ENCODE measurements at places on chromosomes 5 and 9.

DNA sequence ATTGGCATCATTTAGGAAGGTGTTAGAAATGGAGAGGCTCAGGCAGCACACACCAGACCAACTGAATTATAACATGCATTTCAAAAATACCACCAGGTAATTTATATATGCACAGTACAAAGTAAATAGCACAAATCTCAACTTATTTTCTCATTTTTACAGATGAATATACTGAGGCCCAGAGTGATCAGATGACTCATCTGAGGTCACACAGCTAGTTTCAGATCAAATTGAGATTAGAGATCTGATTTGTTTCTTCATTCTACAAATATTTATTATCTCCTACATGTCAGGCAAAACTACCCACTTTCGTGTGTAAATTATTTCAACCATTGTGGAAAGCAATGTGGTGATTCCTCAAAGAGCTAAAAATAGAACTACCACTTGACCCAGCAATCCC is 507.1 kb downstream of the TLE4 start:
- no peak for DNase-seq

DNA sequence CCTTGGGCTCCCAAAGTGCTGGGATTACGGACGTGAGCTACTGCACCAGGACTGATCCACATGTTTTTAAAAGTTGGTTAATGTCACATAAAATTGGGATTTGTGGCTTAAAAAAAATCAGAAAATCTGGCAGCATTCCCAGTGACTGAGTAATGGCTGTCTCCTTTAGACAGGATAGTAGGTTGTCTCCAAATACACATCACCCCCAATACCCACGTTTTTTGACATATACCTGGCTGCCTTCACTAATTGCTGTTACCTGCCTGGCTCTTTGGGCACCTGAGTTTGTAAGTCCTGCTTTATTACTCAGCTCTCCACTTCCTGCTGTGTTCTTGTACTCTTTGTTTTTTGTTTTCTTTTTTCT is 84.8 kb downstream of the KDM4C start:
- no peak for DNase-seq

DNA sequence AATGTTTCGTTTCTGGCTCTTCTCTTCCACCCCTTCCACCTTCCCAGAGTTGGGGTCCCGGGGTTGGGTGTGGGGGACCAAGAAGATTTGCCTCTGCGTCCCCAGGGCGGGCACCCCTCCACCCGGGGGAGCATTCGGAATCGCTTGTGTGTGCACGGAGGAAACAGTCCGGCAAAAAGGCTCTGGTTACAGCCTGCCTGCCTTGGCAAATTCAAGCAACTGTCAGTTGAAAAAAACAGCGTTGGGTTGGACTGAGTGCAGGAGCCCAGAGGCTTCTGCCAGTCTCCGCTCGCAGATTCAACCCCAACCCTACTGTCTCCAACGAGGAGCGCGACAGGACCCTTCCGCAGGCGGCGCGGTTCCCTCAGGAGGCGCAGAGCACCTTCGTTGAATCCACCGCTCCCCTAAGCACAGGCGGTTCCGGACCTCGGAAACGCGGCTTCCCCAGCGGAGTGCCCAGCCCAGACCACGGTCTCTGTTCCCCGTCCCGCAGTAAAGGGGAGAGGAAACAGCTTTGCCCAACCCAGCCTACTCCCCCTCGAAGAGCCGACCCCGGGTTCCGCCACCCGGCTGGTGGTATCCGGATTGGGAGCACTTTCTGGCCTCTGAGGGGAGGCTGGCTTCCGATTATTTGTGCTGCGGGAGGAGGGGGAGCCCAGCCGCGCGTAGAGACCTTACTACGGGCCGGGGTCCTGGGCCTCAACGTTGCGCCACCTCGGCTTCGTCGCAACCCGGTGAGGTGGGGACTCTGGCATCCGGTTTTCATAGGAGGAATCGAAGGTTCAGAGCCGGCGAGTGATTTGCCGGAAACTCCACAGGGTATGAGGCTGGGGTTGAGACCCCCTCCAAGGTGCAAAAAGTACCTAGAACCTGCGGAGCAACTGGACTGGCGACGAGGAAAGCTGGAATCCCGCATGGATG is 9.6 kb downstream of the LHX6 start:
- no peak for DNase-seq

DNA sequence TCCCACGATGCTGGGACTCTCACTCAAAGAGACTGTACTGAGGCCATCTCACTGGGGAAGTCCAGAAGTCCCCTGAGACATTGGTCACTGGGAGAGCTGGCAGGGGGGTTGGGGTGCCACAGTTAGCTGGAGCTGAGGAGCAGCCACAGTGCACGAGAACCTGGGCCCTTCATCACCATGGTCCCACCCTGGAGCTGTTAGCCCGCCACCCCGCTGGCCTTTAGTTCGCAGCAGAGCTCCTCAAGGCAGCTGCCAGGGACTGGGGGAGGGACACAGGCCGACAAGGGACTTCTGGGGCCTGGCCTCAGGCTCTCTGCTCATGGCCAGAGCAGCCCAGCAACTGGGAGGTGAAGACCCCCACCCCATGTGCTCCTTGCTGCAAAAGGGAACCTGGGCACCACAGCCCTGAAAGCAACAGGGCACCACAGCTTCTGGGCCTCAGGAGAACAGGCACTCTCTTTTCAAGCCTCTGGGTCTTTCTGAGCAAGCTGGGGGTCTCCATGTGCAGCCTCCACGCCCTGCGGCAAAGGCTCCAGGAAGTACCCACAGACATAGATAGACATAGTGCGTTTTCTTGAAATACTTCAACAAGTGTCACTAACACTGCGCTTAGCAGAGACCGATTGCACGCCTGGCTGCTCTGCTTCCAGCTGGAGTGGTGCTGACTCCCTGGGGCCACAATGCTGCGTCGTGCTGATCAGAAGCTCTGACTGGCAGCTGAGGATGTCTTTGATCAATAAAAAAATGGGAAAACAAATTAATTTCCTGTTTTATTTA is 46.0 kb downstream of the VAV2 start:
- no peak for DNase-seq

- DNase-seq = no peak
These were observed 1.4 kb upstream of the NFX1 start for GRCh38 chr9:33288828-33289483.

- peak; percentile 67 for DNase-seq
These were observed 156.4 kb upstream of the RASEF start for GRCh38 chr9:83219154-83219923.

DNA sequence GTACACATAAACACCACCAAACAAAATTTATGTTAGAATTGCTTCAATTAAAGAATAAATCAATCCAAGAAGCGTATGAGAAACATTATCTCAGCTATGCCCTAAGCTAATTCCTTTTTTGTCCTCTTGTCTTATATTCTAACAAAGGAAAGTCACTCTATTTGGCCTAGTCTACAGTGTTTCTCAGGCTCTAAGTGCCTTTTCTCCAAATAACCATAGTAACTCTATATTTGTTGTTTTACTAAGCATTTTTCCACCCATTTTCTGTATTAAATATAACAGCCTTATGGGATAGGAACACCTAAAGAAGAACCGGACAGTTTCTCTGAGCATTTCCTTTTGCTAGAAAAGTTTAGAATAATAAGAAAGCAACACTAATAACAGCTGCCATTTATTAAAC is 120.1 kb upstream of the MTAP start:
- no peak for DNase-seq
